Suppressor macrophage (primary cell): ENCODE measurements at places on chromosomes 16 and 17.
A peak's percentile ranks its signal among the peaks of the same experiment; 100 is the strongest.

DNA sequence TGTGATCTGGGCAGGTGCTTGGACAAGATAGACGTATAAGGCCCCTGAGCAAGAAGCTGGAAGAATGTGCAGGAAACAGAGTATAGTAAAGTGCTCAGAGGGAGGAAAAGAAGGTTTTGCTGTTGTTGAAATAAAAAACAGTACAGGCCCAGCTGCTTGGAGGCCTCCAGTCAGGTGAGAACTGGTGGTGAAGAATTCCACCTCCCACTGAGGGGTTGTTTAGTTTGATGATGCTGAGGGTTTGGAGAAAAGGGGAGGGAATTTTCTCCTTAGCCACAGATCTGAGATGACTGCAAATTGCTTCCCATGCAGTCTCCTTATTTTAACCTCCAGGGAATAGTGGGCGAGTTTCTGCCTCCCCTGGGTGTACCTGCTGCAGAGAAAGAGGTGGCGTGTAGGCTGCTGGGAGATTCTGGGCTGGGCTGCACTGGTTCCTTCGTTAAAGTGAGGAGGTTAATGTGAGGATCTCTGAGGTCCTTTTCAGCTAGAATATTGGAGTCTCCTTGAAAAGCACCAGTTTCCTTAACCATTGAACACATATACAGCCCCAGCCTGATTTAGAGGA is 25.8 kb downstream of the SMPD3 start:
- no peak for DNase-seq

- DNase-seq = no peak
These were observed 3.0 kb downstream of the PAQR4 start for GRCh38 chr16:2971985-2972784.

DNA sequence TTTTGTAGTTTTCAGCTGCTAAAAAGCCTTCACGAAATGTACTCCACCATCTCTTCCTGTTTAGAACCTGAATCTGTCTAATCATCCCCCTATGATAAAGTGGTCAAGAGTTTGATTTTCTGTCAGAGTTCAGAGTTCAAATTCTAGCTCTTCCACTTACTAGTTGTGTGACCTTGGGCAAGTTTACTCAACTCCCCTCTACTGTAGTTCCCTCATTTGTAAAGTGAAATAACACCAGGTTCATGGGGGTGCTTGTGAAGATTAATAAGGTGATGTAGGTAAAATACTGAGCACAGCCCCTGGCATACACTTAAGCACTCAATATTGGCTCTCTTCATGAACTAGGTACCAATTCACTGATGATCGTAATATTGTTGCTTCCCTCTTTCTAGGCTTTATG is 1.2 kb upstream of the CDC6 start:
- no peak for DNase-seq

DNA sequence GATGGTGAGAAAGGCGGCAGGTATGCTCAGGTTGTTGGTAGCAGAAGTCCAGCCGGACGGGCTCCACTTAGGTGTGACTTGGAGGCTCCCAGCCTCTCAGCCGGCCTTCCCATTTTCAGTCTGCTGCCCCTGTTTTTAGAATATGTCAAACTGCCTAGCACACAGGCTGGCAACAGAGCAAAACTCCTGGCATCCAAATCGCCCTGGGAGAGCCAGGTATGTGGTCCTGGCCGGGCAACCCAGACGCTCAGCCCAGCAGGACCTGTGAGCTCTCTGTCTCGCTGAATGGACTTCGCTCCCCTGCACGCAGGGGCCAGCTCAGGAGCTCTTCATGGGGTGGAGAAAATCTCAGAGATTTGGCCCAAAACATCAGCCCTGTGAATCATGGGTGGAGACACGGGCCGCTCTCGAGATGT is 147.9 kb upstream of the CHMP6 start:
- DNase-seq = no peak

DNA sequence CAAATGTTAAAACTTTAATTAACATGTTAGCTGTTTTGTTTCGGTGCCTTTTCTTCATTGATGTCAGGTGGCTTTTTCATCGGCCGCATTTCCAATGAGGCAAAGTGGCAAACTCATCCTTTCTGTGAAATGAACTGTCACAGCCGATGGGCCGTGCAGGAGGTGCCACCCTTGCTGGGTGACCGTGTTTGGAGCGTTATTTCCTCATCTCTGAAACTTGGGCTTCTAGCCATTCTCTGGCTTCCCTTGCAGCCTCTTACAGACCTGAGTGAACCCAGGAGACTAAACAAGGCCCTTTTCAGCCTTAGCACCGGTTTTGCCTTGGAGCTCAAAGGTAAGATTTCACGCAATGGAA is 42.2 kb upstream of the PRSS54 start:
- peak; percentile 36 for DNase-seq

DNA sequence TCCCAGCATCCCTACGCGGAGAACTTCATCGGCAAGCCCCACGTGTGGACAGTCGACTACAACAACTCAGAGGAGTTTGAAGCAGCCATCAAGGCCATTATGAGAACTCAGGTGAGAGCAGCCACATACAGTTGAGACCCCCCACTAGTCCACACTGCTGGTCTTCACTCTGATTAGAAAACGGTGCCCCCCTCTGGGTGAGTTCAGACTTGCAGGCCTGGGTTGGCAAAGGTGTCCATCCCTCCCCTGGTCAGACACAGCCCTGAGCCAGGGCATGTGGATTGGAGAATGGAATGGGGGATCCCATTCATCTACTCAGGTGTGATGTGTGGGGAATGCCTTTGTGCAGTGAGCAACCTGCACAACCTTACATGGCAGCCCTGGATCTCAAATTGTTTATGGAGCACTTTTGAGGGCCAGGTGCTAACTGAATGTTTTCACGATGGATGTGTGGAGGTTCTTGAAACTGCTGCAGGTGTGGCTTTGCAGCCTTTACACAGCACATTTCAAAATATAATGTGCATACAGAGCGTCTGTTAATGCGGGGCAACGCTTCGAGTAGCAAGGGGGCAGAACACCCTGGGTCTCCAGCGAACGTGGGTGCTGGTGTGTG is 72.6 kb downstream of the MGAT5B start:
- no peak for DNase-seq

DNA sequence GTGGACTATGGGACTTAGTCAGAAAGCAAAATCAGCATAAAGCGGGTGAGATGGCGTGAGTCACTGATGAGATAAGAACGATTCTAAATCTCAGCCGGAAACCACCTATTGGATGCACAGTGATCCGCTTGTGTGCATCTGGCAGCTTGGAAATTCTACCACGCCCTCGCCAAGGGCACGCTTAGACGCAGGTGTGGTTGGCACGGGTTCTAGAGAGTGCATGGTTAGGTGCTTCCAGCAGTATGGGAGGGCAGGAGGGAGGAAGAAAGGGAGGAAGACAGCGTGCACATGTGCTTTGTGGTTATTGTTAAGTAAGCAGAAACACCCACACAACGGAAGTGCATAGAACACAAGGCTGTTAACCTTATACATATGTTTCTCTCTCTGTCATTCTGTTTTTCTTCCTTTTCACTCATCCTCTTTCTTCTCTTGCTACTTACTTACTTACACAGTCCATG is 374.0 kb upstream of the ASIC2 start:
- no peak for DNase-seq

GRCh38 chr17:81260641-81261040 is 21.5 kb downstream of the NDUFAF8 start:
- DNase-seq = no peak

DNA sequence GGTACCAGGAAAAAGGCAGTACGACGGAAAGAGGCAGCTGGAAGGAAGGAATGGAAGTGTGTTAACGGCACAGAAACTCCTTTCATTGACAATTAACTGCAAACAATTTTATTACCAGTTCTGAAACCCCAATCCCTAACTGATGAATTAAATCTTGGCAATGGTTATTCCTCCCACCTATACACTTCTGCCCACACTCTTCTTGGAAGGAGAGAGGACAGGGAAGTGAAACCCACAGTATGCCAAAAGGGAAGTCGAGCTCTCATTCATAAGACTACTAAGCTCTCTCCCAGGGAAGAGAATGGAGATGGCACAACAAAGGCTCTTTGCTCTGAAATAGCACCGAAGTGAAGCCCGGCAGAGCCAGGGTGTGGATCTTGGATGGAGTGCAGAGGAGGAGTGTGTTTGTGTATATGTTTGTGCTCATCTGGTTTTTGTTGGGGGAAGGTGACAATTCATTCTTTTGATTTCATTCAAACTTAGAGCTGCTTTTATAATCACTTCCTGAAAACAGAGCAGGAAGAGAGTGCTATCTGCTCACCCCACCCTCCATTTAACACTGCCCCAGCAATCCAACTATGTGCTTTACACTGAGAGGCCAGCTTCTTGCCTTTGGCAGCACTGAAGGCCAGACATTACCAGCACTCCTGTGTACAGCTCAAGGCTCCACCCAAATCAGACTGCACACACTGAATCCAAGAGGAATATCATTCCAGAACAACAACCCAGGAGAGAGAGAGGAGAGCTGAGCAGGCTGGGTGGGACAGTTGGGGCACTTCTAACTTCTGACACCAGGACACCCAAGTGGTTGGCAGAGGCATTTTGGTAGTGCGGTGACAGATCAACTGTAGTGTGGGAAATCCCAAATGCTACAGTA is 68.7 kb downstream of the HIC1 start:
- DNase-seq = peak; percentile 93
